T-cell (primary cell): ENCODE measurements at places on chromosomes 7 and 10. TPM values are rescaled to one million over a fixed set of nuclear protein-coding genes. Genes with fewer than 3 reads are reported as not detected.

The ACTL6B gene
- not detected for total RNA-seq

The ARHGAP22 gene
- 0.82 TPM for total RNA-seq

- peaks cover 39% of the 10 kb centered on the region for H3K27me3 ChIP-seq
- H3K4me1 ChIP-seq: peaks cover 3% of the 10 kb centered on the region
- no peaks in the 10 kb centered on the region for H3K36me3 ChIP-seq
- H3K27ac ChIP-seq: no peak overlapping the region
- H3K4me3 ChIP-seq: no peak overlapping the region
- DNase-seq: no peak
Measured at GRCh38 chr10:124033887-124034218, 59.5 kb downstream of the CHST15 start.

GRCh38 chr10:5523796-5524574, 776 bp upstream of the CALML3 start:
- H3K36me3 ChIP-seq: no peaks in the 10 kb centered on the region
- H3K27ac ChIP-seq: no peak overlapping the region
- no peaks in the 10 kb centered on the region for H3K4me1 ChIP-seq
- H3K4me3 ChIP-seq: no peak overlapping the region
- H3K27me3 ChIP-seq: peaks cover 10% of the 10 kb centered on the region
- no peak for DNase-seq

- H3K4me3 ChIP-seq: peak overlapping the region; percentile 69
- peaks cover 7% of the 10 kb centered on the region for H3K36me3 ChIP-seq
- H3K27me3 ChIP-seq: no peaks in the 10 kb centered on the region
- H3K27ac ChIP-seq: peak overlapping the region; percentile 95
- peak; percentile 72 for DNase-seq
- H3K4me1 ChIP-seq: peaks cover 78% of the 10 kb centered on the region
Measured at GRCh38 chr7:43649755-43650274, 66.9 kb downstream of the STK17A start.

DNA sequence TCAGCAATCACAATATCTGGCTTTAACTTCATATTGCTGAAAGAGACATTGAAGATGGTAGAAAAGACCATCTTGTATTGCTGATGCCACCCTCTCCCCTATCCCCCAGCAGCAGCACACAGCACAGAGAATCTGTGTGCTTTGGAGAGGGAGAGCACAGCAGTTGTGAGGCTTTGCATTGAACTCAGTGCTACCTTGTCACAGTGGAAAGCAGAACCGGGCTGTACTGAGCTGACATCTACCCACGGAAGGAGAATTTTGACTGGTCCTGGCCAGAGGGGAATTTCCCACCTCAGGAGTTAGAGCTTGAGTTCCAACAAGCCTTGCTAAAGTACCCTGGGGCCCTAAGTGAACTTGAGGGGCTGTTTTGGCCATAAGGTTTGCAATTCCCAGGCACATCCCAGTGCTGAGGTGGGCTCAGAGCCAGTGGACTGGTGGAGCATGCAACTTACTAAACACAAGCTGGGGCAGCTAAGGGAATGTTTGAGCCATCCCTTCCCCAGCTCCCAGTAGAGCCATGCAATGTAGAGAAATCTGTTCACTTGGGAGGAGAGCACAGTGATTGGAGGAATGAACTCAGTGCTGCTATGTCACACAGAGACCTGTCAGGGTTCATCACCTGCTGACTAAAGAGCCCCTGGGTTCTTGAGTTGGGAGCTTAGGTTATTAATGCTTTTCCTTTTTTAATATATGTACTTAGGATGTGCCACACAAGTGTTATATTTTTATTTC, 62.1 kb downstream of the OR13A1 start:
- H3K36me3 ChIP-seq: no peaks in the 10 kb centered on the region
- peaks cover 8% of the 10 kb centered on the region for H3K27me3 ChIP-seq
- no peak for DNase-seq
- no peak overlapping the region for H3K27ac ChIP-seq

- peak overlapping the region; percentile 97 for H3K27ac ChIP-seq
Measured at GRCh38 chr10:22436526-22436892, 91.2 kb downstream of the SPAG6 start.
